Naive thymus-derived CD4-positive, alpha-beta T cell (primary cell): ENCODE measurements at places on chromosomes 5 and 9.

- DNase-seq: no peak
Measured at GRCh38 chr5:179355976-179356974, 11.0 kb upstream of the ADAMTS2 start.

- DNase-seq: no peak
Measured at GRCh38 chr5:1937590-1937989, 54.9 kb upstream of the IRX4 start.

- DNase-seq: no peak
Measured at GRCh38 chr5:59209758-59210359, 627.0 kb downstream of the RAB3C start.

DNA sequence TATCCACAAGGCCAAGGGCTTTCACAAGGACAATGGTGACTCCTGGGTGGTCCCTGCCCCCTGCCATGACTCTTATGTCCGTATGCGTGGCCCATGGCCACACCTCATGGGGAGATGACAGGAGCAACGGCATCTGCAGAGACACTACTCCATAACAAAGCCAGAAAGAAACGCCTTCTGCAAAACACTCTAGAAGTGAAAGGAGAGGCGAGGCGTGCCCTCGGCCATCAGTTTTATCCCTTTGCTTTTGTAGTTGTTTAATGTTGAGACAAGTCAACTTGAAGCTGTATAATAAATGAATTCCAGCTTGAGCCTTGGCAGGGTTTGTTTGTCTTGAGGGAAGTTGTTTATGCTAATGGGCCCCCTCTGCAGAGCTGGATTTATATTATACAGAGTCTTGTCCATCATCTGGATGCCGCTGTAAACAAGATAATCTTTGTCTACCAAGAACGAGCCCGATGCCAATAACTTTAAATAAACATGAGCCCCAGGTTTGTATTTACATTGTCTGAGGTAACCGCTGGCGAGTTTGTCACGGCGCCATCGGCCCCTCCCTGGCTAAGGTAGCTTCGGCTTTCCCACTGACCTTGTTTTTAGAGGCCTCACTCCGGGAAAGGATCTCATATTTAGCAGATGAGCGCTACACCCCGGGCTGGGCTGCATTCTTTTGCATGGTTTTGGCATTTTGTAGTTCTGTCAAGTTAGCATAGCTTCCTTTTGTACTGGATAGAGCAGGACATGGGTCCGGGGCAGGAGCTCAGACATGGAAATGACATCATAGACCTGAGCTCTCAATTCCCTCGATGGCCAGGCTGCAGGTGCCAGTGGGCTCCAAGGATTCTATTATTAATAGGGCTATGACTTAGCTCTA, 165.3 kb downstream of the ERCC6L2 start:
- DNase-seq: no peak
